Stomach (tissue), 19 donors: ENCODE measurements at places on chromosomes 3 and 15. TPM values are rescaled to one million over a fixed set of nuclear protein-coding genes. Genes with fewer than 3 reads are reported as not detected.

DNA sequence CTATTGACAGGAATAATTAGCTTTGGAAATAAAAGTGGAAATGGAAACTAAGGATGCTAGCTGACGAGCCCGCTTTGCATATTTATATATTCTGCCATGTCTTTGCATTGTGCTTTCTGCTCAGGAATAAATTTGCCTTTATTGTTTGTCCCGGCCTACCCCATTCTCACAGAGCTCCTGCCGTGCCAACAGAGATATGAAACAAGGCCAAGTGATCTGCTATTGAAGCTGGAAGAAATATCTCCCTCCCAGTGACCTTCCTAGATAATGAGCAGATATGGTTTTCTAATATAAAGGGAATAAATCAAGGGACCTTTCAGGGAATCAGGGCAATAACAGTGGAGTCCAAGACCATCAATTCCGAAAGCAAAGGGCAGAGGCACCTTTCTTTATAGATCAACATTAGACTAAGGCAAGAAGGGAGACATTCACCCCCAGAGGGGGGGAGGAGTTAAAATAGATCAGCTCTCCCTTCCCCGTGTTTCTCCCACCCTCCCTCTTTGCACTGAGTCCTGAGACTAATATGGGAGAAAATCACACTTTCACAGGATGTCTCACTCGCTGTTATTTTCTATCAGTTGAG, 664.6 kb downstream of the AGBL1 start:
- no peaks in the 10 kb centered on the region for H3K36me3 ChIP-seq
- no peak overlapping the region for H3K4me3 ChIP-seq
- H3K4me1 ChIP-seq: no peaks in the 10 kb centered on the region
- DNase-seq: no peak
- H3K27me3 ChIP-seq: no peaks in the 10 kb centered on the region

DNA sequence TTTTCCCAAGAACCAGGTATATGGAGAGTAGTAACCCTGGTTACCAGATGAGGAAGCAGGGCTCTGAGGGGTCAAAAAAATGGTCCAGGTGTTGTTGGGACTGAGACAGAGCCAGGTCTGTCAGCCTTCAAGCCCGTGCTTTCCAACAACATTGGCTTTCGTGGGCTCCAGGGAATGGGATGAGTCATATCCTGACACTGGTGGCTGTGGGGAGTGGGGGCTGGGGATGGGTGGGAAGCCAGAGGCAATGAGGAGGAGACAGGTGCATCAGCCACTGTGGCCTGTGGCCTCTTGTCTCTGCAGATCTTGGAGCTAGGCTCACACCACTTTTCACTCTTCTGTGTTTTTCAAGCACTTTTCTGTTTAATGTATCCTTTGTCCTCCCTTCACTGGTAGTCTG, 38.2 kb downstream of the CORO2B start:
- H3K27me3 ChIP-seq: no peaks in the 10 kb centered on the region
- no peaks in the 10 kb centered on the region for H3K36me3 ChIP-seq
- no peak for DNase-seq
- peaks cover 31% of the 10 kb centered on the region for H3K4me1 ChIP-seq
- H3K27ac ChIP-seq: no peak overlapping the region
- H3K4me3 ChIP-seq: no peak overlapping the region

GRCh38 chr15:75620058-75620820, 5.3 kb downstream of the SNUPN start:
- no peaks in the 10 kb centered on the region for H3K27me3 ChIP-seq
- peak overlapping the region; percentile 79 for H3K27ac ChIP-seq
- H3K4me1 ChIP-seq: peaks cover 17% of the 10 kb centered on the region
- H3K36me3 ChIP-seq: peaks cover 50% of the 10 kb centered on the region

HIGD2B gene
- polyA plus RNA-seq: not detected

GP9 gene
- polyA plus RNA-seq: not detected
